ENCODE measurements at places on chromosomes 1 and 21.

DNA sequence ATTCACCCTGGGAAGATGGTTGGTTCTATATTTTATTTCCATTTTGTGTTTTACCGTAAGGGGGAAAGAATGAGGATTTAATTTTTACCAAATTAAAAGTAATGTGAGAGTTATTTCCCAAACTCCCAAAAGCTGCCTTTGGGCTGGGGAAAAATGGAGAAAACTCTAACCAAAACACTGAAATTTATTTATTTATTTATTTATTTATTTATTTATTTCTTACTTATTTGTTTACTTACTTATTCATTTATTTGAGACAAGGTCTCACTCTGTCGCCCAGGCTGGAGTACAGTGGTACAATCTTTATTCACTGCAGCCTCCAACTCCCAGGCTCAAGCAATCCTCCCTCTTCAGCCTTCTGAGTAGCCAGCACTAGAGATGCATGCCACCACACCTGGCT is 38.0 kb upstream of the ZBTB18 start:
- no peak for DNase-seq

DNA sequence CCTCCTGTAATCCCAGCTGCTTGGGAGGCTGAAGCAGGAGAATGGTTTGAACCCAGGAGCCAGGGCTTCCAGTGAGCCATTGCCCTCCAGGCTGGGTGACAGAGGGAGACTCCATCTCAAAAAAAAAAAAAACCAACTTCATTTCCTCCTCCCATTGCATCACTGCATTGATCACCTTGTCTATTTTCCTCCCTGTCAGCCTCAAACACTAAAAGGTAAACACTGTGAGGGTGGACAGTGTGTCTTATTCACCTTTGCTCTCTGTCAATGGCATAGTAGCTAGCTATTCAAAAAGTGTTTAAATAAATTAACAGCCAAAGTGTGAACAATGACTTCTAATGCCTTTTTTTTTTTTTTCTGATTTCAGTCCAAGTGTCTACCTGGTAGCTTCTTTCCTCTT is 13.4 kb upstream of the DESI2 start:
- DNase-seq: no peak

- DNase-seq: no peak
These were observed 37.0 kb downstream of the LRIG2 start for GRCh38 chr1:113109908-113110554.

- no peak for DNase-seq
These were observed 32.4 kb downstream of the EIF2D start for GRCh38 chr1:206579747-206580437.

- DNase-seq: peak; percentile 86
These were observed 8.9 kb downstream of the VPS26C start for GRCh38 chr21:37257967-37258877.

DNA sequence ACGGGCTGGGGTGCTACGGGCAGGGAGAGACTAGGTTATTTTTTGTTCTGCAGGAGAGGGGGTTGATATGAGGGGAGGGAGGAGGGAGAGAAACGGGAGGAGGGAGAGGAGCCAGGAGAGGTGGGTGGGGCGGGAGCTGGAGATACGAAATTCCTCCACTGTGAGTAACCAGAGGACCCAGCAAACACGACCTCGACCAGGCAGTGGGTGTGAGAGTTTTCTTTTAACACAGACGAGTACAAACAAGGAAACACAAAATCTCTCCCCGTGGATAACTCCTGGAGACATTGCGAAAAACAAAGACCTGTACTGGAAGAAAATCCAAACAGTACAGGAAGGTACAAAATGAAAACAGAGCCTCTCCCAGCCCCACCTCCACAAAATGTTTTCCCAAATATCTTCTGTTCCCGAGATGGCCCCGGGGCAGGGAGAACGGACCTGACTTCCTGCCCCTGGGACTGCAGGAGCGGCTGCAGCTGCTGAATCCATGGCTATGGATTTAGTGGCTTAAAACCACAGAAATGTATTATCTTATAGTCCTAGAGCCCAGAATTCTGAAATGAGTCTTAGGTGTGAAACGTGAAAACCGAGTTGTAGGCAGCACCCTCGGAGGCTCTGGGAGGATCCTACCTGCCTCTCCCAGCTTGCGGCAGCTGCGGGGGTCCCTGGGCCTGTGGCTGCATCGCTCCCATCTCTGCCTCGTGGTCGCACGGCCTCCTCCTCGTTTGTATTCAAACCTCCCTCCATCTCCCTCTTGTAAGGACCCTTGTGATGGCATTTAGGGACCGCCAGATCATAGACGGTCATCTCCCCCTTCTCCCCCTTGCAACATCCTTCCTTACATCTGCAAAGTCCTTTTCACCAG is 82.2 kb downstream of the RIPK4 start:
- DNase-seq: no peak

DNA sequence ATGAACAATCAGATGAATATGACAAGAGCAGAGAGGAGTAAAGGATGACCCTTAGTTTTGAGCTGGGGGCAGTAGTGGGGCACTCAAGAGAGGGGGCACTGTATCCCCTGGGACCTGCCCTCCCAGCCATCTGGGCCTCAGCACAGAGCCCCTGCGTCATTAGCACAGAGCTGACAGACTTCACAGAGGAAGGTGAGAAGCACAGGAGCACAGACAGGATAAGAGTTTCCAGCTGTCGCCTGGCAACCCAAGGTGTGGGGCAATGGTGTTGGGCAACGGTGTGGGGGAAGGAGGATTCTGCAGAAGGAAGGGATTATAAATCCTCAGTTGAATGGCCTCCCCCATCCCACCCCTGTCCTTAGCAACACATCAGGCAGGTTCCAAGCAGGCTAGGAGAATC is 30.2 kb downstream of the RAB3B start:
- DNase-seq: no peak

DNA sequence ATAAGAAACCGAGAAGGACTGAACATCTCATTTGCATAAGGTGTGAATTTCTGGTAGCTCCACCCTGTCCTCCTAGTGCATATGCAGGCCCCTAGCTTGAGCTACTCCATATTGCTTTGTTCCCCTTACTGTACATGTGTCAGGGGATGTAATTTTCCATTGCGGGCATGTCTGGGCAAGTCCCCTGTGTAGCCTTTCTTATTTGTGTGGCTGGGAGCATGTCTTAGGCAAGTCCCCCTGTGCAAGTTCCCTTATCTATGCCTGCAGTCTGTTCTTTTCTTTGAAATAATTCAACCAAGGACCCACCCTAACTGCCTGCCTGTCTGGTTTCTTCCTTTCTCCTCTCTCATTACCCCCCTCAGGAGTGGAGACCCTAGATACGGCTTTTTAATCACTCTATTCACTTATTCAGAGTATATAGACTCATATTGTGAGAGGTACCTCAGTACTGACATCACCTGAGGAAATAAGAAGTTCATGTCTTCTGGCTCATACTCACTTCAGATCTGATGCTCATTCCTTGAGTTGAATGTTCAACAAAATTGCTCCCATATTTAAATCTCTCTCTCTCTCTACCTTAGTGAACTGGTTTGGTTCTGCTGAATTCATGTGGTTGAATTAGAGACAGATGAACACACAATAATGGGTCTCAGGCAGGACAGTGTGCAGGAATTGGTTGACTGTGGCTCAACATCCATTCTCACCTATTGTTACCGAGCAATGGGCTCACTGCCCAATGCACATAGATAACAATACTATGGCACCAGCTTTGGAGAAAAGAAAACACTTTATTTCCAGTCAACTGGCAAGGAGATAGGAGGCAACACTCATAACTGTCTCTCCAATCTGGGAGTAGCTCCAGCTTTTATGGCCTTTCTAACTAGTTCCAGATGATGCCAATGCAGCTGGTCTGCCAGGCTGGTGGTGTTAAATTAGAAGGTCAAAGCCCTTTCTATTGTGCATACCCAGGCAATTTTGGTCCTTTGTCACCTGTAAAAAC is 27.9 kb upstream of the NPL start:
- peak; percentile 24 for DNase-seq

- DNase-seq: no peak
These were observed 841.1 kb downstream of the USP25 start for GRCh38 chr21:16570856-16571255.

GRCh38 chr1:14494911-14495310 is 103.6 kb upstream of the KAZN start:
- DNase-seq: no peak

DNA sequence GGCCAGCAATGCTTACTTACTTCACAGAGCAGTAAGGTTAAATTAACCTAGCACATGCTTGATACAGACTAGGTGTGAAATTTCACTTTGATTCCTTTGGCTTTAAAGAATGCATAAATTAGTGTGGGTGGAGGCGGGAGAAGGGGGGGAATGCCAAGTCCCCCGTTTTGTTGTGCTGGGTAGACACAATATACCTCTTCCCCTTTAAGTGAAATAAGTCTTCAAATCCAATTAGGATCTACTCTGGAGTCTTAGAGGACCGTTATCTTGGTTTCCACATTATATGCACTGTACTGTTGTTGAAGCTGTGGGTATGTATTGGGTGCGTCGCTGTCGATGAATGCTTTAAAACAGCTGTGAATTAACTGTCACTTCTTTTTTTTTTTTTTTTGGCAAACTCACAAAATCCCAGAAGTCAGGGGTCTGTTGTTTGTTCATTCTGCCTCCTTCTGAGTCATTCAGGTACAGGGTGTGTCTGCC is 1.6 kb upstream of the S1PR1 start:
- no peak for DNase-seq

GRCh38 chr1:204598319-204598969 is 82.2 kb downstream of the MDM4 start:
- no peak for DNase-seq

- no peak for DNase-seq
These were observed 41.8 kb upstream of the CAMTA1 start for GRCh38 chr1:6743189-6744101.

DNA sequence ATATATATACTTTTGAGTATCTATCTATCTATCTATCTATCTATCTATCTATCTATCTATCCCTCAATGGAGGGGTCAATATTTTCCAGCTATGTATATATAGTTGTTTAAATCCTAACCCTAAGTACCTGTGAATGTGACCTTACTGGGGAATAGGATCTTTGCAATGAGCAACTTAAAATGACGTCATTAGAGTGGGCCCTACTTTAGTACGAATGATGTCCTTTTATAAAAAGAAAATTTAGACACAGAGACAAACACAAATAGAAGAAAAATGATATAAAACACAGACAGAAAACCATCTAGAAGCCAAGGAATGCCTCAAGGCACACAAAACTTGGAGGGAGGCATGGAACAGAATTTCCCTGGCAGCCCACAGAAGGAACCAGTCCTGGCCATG is 2283.7 kb downstream of the NCAM2 start:
- no peak for DNase-seq

DNA sequence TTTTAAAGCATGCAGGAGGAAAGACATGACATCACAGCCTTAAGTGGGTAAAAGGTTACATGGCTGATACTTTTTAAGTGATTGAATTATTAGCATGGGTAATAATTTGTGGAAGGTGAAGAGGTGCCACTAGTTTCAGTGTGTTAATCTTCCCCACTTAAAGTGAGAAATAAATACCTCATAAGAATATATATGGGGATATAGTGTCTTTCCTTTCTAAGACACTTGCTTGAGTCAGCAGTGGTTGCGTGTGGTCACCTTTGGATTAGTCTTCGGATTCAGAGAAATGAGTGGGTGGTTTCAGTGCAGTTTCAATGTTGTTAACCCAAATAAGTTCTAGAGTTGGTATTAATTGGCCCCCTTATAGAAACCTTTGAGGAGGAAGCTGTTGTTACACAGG is 94.1 kb downstream of the ADGRL2 start:
- no peak for DNase-seq

DNA sequence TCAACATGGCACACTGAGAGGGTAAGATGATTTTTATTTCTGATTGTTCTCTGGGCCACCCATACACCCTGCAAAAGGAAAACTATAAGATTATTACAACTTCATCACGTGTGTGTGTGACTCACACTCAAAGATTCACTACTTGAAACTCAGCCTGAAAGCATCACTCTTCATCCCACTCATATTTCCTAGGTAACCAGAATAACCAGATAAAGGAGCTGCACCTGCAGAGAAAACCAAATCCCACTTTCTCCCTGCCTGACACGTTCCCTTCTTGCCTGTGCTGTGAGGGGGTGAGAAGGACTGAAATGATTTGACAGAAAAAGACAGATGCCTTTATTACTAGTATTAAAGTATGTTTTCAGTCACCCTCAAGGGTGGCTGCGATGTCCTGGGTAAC is 131.6 kb downstream of the TGFBR3 start:
- DNase-seq: no peak

DNA sequence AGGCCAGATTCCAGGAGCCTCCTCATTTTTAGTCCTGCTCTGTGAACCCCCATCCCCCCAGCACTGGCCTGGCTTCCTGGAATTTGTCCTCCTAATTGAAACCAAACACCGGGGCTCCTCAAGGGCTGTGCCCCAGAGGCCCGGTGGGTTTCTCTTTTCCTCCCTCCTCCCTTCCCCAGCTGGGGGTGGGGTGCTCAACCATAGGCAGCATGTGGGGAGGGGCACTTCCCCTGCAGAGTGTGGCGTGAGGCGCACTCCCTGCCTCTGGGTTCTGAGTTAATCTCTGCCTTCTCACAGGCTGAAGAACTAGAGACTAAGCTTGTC is 67.5 kb upstream of the ACOT11 start:
- no peak for DNase-seq

DNA sequence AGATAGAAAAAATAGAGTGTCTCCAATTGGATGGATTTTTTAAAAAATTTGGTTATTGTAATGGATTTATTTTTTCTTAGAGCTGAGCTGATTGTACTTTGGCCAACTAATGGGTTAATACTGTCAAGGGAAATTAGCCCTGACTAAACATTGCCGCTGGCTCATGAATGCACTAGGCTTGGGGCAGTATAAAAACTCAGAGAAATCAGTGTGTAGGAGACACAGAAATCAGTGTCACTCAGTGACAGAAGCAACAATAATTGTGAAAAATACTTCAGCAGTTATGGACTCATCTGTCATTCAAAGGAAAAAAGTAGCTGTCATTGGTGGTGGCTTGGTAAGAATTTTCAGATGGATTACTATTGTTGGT is at the start of gene KMO:
KMO (plus strand) TSS at position 217 of the 370 bp plus-strand sequence; CDS start at position 284, 67 bp downstream.
- no peak for DNase-seq

GRCh38 chr1:201404055-201404454 is 4.9 kb upstream of the LAD1 start:
- DNase-seq: no peak

- no peak for DNase-seq
These were observed 57.5 kb downstream of the TYW3 start for GRCh38 chr1:74790453-74790852.

- DNase-seq: peak; percentile 90
These were observed 80.9 kb upstream of the ZC3H12A start for GRCh38 chr1:37393173-37394120.

DNA sequence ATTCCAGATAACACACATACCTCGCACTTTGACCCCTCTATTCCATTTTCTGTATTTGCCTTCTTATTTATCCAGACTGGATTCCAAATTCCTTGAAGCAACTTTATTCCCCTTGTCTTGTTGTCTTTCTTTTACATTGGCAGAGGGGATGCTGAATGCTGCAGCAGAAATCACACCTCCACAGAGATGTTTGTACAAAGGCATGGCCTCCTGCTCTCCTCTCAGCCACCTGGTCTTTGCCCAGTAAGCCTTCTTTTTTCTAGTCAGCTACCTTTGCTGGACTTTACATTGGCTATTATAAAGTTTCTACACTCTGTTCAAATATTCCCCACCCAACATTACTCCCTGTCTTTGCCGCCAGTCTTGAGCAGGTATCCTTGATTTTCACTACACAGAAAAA is 75.1 kb downstream of the LAMC1 start:
- DNase-seq: no peak
